Pons (tissue), 1 donor: ENCODE measurements at places on chromosomes 3 and 15.

DNA sequence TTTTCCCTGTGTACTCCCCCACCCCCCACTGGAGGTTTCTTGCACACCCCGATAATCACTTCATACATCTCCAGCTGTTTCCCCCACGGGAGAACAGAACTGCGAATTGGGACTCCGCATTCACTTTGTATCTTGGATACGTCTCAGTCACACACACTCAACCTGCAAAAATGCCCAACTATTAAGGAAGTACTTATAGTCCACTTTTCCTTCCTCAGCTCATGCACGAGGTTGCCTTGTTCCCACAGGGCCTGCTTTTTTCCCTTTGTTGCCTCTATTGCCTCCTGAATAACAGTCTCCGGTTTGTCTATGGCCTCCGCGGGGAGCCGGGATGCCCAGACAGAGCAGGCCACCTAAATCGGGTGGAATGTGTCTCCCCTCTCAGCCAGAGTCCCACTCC, 282.3 kb downstream of the PYDC2 start:
- no peak for DNase-seq

GRCh38 chr3:57556459-57557084, 498 bp downstream of the PDE12 start:
- no peak for DNase-seq

DNA sequence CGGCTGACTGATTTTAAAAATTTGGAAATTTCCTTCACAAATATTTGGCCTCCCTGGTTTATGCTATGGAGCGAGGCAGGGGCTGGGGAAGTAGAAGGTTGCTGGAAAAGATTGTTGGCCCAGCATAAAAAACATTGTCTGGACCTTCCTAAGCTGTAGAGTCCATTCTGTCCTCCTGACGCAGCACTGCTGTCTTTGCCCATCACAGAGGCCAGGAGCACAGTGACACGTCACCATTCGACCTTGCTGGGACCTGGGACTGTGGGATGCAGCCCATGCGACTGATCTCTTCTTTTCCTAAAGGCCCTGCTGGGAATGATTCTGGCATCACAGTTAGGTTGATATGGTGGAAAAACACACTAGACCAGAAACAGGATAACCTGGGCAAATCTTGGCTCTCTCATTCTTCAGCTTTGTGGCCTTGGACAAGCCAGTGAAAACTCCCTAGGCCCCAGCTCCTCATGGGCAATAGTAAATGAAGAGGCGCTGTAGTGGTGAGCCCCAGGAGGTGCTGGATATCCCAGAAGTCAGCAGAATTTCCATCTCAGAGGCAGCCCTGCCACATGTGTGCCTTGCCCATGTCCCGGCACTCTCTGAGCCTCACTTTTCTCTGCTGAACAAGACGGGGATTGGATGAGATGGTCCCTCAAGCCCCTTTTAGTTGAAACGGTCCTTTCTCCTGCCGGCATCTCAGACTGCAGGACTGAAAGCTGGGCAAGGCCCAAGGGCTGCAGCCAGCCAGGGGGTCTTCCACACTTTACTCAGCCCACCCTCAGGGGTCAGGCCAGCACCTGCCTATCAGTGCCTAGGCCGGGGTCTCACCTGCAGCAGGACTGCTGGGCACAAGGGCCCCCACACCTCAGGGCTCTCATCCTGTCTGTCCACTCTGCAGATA, 69.6 kb downstream of the SENP2 start:
- no peak for DNase-seq

DNA sequence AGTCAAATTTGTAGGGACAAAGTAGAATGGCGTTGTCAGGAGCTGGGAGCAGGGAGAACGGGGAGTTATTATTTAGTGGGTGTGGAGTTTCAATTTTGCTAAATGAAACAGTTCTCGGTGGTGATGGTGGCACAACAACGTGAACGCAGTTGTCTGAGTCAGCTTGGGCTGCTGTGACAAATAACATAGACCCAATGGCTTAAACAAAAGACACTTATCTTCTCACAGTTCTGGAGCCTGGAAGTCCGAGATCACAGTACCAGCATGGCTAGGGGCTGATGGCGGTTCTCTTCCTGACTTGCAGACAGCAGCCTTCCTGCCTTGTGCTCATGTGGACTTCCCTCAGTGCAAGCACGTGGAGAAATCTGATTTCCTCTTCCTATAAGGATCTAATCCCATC, 90.2 kb downstream of the CHSY1 start:
- DNase-seq = no peak

DNA sequence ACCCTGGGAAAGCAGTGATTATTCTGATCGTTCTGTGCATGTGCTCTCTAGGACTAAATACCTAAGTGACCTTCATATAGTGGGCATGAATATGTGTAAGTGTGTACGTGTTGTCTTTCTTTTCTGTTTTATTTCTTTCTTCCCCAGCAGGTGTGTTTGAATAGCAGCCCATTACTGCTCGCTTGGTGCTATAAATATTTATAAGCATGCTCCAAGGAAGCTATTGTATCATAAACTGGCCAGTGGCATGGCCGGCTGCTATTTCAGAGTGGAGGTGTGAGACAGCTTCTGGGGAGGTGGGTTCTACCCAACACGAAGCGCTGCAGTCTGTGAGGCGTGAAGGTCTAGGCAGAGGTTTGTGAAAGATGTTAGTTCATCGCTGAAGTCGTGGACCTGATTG, 641.8 kb downstream of the NTRK3 start:
- no peak for DNase-seq

DNA sequence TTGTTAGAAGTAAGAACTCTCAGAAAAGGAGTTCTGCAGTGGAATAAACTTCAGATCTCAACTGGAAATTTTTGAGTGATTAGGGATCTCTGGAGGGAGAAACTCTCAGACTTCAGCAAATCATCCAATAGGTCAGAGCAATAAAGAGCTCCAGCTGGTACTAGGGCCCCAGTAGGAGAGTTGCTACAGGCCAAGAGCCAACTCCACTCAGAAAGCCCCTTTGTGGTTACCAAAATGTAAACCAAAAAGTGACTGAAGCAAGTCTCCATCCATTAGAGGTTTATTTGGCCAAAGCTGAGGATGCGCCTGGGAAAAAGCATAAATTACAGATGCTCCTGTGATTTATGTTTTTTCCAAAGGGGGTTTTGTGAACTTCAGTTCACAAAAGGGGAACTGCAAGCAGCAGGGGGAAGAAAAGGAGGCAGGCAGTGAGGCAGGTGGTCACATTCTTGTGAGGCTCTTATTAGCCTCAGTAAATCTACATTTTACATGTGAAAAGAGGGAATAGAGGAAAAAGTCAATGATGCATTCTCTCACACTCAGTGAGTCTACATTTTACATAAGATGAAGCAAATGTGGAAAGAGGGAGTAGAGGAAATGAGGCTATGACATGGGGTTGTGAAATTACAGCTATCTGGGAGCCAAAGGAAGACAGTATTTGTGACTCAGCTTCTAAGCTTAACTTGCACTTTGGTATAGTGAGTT, 92.4 kb upstream of the DAZL start:
- DNase-seq = no peak

GRCh38 chr3:188104050-188104449, 49.9 kb upstream of the LPP start:
- no peak for DNase-seq

GRCh38 chr15:77192451-77192850, 121.5 kb upstream of the TSPAN3 start:
- no peak for DNase-seq

DNA sequence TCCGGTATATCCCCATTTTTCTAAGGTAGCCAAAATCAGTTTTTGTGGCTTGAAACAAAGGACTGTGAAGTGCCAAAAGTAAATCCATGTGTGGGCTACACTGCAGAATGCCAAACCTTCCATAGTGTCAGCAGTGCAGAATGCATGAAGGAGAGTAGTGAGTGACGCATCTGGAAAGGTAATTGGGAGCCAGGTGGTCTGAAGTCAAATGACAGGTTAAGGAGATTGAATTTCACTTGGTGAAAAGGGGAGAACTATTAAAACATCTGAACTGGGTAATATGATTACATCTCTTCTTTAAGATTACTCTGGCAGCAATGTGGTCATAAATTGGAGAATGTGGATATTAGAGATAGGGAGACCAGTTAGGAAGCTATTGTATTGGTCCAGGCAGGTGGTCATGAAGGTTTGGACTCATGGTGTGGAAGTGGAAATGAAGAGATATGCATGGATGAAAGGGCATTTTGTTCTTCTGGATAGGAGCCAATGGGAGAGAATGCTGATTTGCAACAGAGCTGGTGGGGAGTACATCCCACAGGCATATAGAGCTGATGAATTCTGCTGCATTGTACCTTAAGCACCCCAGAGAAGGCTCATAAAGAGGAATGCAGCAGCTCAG, 118.2 kb downstream of the ECT2 start:
- DNase-seq = no peak

GRCh38 chr3:13710251-13710650, 161.3 kb downstream of the FBLN2 start:
- DNase-seq = no peak

DNA sequence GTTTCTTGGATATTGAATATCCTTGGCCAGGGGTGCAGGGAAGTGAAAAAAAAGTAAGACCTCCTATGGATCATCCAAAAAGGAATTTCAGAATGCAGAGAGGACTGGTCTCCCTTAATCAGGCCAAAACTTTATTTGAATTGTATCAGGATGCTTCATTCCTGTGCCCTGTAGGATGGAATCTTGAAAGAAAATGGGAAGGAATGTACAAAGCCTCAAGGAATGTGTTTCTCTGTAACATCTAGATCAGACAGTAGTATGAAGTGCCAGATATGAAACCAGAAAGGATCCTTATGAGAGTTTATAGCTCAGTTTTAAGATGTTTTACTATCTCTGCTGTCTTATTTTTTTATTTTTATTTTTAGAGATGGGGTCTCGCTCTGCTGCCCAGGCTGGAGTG, 6.5 kb upstream of the GSK3B start:
- DNase-seq = no peak

DNA sequence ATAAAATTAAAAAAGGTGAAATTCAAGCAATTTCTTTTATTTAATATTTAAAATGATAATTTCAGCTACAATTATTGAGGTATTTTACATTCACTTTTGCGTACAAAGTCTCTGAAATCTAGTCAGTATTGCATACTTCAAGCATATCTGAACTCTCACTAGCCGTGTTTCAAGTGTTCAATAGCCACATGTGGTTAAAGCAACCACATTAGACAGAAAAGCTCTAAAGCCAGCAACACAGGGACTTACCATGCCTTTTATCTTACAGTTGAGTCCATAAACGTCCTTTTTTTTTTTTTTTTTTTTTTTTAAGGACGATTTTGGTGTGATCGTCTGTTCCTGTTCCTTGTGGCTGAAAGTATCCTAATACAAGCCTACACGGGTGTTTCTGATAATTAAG, 257.0 kb upstream of the RGMA start:
- no peak for DNase-seq

DNA sequence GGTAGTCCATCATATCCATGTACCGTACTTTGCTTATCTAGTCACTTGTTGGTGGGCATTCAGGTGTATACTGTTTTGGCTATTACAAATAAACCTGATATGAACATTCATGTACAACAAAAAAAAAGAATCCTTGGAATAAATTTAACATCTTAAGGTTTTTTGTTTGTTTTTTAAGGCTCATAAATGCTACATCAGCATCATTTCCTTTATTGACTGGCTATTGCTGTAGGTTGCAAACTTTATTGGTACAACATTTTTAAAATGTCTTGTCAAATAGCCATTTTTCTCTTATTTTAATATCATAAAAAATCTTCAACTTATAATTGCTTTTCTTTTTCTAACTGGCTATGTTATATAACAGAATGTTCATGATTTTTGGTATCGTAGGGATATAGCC, 16.2 kb downstream of the DHFR2 start:
- no peak for DNase-seq
